ENCODE measurements at places on chromosomes 1 and 21.

DNA sequence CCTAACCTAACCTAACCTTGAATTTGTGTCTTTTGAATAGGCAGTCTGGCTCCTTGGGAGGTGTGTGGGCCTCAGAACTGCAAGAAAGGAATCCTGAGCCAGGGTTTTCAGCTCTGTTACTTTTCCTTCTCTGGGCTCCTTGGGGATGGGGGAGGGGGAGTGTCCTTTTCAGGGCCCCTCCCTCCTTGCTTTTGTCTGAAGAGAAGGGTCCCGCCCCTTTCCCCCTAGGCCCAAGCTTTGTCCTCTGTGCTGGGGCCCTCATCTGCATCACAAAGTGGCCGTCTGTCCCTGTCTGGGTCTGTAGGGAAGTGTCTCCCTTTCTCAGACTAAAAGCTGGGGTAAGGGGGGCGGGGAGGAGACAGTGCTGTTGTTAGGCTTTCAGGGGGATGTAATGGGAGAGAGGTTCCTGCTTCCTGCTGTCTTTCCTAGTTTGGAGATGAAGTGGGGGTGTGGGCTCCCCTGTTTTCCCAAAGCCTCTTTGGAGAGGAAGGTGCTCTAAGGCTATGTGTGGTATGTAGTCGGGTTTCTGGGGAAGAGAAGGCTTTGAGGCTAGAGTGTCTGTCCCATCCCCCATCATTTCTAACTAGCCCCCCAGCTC lies 3.1 kb downstream of the AGO1 start:
- no peak for DNase-seq

DNA sequence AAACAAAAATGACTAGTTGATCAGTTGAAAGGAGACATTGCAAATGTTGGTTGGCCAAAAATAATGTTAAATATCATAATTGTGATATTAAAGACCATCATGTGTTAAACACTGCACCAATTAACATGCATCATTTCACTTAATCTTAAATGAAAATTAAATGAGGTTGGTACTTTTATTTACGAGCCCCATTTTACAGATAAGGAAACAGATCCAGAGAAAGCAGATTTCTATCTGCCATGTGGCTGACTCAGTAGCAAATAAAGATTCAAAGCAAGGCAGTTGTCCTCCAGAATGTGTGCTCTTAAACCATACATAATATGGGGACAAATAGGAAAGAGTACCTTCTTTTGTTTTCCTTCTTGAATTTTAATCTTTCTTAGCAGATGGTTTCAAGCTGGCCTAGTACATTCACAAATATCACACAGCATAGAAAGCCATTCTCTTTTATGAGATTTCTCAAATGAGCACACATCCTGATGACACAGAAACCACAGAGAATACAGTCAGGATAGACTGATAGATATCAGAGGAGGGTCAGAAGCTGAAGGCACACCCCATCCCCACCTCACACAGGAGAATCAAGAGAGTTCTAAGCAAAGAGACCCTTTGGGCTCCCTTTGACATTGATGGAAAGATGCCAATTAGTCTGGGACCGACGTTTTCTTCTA lies 647.9 kb upstream of the CAMK1G start:
- DNase-seq = no peak

GRCh38 chr1:168801032-168801745 lies 72.2 kb upstream of the DPT start:
- DNase-seq = no peak

GRCh38 chr21:20852866-20853265 lies 145.3 kb upstream of the NCAM2 start:
- DNase-seq = no peak

- no peak for DNase-seq
These were observed 8.3 kb downstream of the CDKN2C start for GRCh38 chr1:50978144-50978851.

GRCh38 chr1:19654886-19655717 lies 9.6 kb upstream of the HTR6 start:
- no peak for DNase-seq

DNA sequence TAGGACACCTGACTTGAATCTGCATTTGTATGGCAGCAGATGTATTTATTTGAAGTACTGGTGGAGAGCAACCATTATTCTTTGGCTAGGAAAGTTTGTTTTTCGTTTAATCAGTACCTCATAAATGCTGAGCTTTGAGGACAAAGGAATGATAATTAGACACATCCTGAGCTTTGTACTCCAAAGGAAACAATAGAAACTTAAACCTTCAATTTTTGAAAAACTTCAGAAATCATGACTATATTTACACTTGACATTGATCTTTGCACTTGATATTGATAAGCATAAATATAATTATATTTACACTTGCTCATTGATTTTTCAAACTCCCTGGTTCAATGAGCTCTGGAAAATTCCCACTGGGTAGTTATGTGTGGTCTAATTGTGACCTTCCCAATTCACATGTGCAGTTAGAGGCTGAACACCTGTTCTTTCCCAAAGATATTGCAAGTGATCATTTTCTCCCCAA lies 10.7 kb downstream of the PATJ start:
- no peak for DNase-seq

DNA sequence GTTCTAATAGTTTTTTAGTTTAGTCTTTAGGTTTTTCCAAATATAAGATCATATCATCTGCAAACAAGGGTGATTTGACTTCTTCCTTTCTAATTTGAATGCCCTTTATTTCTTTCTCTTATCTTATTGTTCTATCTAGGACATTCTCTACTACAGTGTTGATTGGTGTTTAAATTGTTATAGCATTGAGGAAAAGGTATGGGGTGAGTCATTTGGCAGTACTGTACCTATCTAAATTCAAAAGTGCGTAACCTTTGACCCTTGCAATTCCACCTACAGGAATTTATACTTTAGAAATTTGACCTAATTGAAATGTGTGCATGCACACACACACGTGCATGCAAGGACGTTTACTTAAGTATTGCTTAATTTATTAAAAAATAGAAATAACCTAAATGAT lies 78.3 kb downstream of the MAB21L3 start:
- no peak for DNase-seq

- no peak for DNase-seq
These were observed 4.7 kb downstream of the FOXO6 start for GRCh38 chr1:41365772-41366454.

DNA sequence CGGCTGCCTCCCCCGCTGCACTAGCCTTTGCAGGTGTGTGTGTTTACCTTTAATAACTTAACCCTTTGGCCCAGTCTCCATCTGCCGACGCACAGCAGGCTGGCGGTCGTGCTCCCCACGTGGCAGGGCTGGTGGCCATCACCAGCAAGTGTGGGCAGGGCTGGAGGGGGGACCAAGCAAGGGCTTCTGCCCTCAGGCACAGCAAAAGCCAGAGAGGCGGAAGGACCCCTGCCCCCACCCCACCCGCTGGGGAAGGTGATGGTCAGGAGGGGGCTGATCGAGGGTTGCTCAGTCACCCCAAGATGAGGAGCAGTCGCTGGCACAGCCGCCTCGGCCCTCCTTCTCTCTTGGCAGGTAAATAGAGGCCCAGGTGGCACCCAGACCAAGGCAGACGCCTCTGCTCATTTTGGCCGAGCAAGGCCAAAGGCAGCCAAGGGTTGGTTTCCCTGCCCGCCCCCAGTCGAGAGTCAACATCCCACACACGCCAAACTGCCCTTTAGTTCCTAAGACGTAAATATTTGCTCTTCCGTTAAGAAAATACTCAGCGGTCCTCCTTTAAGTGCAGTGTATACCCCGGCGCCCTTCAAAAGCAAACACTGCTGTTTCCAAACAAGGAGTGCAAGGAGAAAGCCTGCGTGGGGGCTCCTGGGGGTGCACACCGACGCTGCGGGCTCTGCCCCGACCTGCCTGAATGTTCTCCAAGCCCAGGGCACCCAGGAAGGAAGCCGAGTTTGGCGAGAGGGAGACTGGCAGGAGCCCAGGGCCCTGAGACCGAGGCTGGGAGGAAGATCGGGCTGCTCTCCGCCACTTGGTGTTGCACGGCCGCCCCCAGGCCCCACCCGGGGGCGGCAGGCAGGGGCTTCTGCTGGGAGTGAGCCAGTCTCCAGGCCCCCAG lies 82.7 kb downstream of the SIK1 start:
- DNase-seq = no peak

DNA sequence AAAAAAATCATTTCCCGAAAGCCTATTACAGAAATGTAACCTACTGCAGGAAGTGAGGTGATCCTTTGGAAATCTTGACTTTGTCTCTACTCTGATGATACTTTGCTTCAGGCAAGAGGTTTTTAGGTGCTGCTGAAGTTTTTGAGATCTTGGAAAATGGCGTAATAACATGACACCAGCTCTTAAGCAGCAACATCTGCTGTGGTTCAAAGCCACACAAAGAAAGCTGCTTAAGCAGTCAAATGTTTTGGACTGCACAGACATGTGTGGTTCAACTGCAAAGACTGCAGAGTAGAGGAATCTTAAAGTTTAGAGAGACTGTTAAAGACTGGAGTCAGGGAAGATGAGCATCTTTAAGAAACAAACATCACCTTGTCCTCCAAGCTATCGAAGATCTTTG lies 139.0 kb downstream of the RASAL2 start:
- no peak for DNase-seq

- no peak for DNase-seq
These were observed 645 bp downstream of the ATP6V0B start for GRCh38 chr1:43975249-43975961.

DNA sequence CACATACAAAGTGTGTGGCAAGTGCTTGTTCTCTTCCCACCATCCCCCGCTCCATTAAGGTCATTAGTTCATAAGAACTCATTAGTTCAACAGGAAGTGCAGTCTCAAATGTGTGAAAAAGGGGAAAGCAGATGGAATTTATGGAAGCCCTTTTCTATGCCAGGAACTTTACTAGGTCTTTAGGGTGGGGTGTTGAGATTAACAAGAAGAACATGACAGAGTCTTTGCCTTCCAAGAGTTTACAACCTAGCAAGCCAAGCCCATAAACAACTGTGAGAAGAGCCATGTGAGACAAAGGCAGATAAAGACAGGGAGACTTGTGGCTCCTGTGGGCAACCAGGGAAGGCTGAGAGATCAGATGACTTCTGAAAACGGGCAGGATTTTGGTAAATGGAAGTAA lies 21.4 kb downstream of the PLEKHA6 start:
- no peak for DNase-seq

DNA sequence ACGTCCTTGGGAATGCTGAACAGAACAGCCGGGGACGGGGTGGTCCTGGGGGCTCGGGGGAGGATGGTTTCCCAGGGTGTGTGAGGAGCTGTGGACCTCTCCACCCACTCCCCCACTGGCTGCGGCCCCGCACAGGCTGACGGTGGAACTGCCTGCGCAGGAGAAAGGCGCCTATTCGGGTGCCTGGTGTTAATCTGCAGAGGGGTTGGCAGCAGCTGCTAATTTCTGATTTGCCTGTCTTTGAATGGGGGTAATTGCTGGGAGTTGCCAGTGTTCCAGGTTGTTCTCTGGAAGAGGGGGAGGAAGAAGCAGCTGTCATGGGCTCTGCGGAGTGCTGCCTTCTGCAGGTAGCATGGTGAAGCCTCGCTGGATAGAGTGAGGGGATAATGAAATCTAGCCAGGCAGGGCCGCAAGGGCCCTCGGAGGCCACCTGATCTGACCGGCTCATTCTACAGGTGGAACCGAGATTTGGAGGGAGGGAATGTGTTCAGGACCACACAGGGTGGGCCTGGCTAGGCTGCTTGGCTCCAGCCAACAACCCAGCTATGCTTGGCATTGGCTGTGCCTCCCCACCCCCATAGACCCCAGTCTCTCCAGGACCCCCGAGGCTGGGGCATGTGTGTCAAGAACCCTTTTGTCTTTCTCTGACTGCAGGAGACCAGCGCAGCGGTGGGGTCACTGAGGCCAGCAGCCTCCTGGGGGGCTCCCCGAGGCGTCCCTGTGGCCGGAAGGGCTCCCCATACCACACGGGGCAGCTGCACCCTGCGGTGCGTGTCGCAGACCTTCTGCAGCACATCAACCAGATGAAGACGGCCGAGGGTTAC lies 67.1 kb downstream of the PTPRU start:
- DNase-seq = no peak

DNA sequence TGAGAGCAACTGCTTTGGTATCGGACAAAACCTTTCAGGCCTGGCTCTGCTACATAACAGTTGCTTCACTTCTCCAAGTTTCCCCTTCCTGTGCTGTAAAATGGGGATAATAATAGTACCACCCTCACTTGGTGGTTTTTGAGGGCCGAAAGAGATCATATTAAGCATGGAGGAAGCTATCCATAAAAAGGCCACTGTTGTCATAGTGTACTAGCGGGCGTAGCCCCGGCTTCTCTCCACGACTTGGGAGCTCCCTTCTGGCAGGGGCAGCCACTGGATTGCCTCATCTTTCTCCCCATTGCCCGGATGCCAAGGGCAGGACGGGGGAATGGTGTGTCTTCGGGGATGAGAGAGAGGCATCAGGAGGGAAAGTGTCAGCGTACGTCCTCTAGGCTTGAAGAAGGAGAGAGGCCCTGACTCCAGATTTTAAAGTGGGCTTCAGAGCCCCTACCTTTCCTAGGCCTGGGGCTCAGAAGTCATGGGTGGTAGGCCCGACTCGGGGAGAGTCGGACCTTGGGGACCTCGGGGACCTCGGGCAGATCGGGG lies 548 bp upstream of the MFSD2A start:
- DNase-seq = no peak

- DNase-seq = no peak
These were observed 21.7 kb upstream of the KIFAP3 start for GRCh38 chr1:170095976-170096748.

GRCh38 chr1:228334226-228334935 lies 72.3 kb downstream of the TRIM11 start:
- DNase-seq = no peak

DNA sequence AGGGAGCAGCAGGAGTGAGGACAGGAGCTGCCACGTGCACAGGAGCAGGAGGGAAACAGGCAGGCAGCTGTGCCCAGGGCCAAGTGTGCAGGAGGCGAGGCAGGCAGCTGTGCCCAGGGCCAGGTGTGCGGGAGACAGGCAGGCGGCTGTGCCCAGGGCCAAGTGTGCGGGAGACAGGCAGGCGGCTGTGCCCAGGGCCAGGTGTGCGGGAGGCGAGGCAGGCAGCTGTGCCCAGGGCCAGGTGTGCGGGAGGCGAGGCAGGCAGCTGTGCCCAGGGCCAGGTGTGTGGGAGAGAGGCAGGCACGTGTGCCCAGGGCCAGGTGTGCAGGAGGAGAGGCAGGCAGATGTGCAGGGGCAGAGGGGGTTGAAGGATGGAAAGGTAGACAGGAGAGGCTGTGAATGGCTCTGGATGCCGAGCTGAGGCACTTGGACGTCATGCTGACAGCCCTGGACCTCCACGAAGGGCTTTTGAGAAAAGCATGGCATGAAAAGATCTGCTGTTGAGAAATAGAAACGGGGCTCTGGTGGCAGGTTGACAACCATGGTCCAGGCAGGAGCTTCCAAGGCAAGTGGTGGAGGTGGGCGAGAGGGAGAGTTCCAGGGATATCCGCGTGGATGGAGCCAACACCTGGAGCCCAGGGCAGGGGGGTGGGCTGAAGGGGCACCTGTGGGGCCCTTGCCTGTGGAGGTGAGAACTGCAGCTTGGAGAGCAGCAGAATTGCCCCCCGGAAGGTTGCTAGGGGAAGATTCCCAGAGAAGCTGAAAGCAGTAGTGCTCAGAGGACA lies 19.1 kb upstream of the NPHP4 start:
- DNase-seq = no peak

GRCh38 chr1:78553859-78554258 lies 63.1 kb downstream of the PTGFR start:
- no peak for DNase-seq

- no peak for DNase-seq
These were observed 117.5 kb downstream of the TGFB2 start for GRCh38 chr1:218462587-218462986.

Data from renal pelvis (tissue), 12 donors.